ENCODE measurements at places on chromosomes 12 and 14.

DNA sequence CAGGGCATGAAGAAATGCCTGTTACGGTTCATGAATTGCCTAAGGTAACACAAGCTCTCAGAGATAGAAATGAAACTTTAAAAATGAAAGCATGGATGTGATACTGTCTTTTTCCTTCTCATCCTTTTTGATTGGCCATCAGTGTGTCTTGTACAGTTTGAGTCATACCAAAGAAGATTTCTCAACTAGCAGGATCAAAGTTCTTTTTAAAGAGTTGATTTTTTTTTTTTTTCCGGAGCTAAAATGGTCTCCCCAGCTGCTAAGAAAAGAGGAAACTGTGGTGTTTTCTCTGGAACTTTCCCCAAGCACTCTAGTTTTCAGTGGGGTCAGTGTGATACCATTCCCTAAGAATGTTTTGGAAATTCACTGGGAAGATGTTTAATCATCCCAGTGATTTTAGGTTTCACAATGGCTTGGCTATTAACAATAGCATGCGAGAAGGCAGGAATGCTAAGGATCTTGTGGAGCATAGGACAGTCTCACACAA lies 105.0 kb downstream of the ETNK1 start:
- DNase-seq = peak; percentile 29

DNA sequence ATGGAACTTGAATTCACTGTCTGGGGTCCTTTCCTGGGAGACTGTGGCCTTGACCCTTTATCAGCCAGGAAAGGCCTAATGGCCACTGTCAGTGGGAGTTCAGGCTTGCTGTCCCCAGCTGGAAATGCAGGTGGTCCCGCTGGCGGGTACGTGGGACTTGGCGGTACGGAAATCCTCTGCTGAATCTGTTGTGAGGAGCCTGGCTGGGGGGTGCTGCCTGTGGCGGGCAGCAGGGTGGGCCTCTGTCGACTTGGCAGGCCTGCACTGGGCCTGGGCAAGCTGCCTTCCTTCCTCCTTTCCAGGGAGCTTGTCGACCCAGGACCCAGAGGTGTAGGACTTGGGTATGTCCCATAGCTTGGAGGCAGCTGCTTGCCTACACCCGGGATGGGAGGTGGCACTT lies 26.3 kb downstream of the ZFYVE21 start:
- DNase-seq = no peak

- DNase-seq = peak; percentile 81
Measured at GRCh38 chr12:106248312-106248845, 559 bp upstream of the CKAP4 start.

DNA sequence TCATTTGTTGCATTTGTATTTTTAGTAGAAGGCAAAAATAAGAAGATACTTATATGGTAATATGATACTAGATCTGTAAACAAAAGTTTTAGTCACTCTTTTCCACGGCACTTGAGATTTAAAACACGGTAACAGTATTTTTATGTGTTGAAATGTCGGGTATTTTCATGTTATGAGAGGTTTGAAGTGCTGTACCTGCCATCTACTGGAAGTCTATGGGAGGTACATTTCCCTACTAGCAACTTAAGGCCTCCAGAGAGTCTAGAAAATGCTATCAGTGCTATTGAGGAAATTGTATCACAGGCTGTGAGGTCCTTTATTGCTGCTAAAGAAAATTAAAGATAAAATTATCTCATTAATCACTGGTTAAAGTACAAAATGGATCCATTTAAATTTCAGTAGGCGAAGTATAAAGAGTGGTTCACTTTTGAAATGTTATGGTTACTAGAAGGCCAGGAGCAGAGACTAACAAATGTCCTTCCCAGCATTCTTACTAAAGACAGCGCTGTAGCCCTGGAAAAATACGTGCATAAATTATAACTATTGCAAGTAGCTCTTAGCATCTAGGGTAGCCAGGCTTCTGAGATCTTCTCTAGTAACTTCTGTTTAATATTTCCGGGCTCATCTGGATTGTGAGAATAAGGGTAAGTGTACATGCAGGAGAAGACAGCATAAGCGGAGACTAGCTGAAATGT lies 77.6 kb upstream of the PRKD1 start:
- DNase-seq = peak; percentile 79

- DNase-seq = no peak
Measured at GRCh38 chr12:73656375-73656774, 881.3 kb upstream of the ATXN7L3B start.

GRCh38 chr12:59911516-59911915 lies 315.7 kb downstream of the SLC16A7 start:
- DNase-seq = peak; percentile 15

DNA sequence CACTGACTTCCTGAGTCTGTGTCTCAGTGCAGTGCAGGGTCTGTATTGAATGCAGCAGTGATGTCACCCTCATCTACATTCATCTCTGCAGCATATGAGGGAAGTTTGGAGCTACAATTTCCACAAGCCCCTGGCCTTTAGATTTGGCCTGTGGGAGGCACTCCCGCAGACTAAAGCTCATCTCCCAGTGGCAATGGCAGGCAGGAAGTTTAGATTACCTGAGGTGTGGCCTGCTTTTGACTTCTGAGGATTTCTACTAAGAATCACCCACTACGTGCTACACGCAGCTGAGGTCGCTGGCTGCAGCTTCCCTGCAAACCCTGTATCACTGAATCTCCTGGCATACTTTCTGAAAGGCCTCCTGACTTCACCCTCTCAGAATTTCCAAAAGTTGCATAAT lies 202.2 kb upstream of the PRKD1 start:
- DNase-seq = no peak

DNA sequence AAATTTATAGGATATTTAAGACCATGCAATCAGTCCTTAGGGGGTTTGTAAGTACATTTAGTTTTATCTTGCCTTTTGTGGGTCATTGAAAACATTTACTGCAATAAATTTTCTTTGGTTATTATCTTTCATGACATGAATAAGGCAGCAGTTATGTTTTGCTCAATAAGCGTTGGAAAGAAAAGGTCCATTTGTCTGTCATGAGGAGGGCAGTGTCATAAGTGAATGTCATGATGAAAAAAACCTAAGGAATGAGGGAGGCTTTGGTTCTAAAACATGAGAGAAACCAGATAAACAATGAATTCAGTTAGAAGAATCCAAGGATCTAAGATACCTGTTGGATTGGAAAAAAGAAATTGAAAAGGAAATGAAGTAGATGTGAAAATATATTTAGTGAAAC lies 209.4 kb downstream of the NAV3 start:
- DNase-seq = no peak

GRCh38 chr14:76651410-76652055 lies 109.7 kb upstream of the VASH1 start:
- no peak for DNase-seq

DNA sequence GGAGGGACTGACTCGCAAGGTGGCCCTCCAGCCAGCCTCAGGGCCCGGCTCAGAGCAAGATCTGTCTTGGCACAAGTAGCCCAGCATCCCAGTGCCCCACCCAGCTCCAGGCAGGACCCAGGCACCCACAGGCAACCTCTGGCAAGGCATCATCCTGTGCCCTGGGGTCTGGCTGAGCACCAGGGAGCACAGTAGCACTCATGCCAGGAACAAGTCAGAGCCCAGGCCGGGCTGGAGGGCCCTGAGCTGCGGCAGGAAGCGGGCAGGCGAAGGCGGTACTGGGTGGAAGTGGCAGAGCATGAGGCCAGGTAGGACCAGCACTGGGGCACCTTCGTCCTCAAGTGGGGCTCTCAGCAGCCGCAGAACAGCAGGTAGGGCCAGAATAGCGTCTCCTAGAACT lies 5.2 kb upstream of the DIO3 start:
- DNase-seq = no peak

GRCh38 chr12:78115889-78116288 lies 285.2 kb downstream of the NAV3 start:
- DNase-seq = peak; percentile 64

All from foreskin fibroblast (primary cell).